Mesendoderm (in vitro differentiated cells): ENCODE measurements at places on chromosomes 1 and 21.

GRCh38 chr1:212746546-212746945, 45.0 kb downstream of the NSL1 start:
- DNase-seq: no peak

DNA sequence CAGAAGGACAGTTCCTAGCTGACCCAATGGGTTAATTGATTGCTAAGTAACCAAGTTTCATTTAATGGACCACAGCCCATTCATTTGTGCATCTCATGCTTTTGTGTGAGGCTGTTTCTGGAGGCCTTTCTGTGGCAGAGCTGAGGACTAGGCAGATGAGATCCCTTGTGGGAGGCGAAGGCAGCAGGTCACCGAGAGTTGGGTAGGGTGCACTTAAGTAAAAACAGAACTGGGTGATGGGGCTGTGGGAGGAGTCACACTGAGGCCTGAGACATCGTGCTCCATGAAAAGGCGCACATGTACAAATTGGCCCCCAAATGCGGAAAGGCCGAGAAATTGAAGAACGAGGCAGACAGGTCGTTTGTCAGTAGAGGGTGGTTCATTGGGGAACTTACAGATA, 60.9 kb downstream of the S100B start:
- DNase-seq: no peak

- DNase-seq: peak; percentile 97
Measured at GRCh38 chr1:1883092-1883873, 7.6 kb downstream of the GNB1 start.

- DNase-seq: peak; percentile 90
Measured at GRCh38 chr1:25858906-25859789, at the start of gene AUNIP. TSS of gene AUNIP (minus strand) at chr1:25859457. CDS start at chr1:25859357, 100 bp downstream.

DNA sequence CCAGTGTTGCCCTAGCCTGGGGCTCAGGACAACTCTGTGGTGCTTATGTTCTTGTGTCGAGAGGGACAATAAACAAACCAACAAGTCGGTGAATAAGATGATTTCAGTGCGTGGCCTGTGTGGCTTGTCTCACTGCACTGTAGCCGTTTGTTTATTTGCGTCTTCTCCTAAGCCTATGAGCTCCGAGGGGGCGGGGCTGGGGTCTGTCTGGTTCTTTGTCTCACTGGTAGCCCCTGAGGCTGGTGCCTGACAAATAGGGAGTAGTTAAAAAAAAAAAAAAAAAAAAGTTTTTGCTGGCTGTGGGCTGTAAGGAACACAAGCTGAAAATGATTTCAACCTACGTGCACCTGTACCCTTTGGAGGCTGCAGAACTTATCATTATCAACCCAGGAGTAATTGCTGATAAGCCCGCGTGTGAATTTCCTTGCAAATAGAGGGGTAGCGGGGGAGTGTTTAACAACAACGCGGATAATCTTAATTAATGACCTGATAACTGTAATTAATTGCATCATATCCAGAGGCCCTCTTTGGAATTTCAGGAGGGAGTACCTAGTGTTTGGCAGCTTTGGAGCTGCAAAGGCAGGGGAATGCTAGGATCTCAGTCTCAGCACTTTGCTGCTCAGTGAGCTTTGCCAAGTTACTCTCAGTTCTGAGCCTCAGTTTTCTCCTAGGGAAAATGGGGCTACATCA, 925 bp upstream of the ARHGEF10L start:
- DNase-seq: peak; percentile 91

- DNase-seq: no peak
Measured at GRCh38 chr1:234933475-234933874, 195.2 kb downstream of the TOMM20 start.

- peak; percentile 91 for DNase-seq
Measured at GRCh38 chr1:156725683-156726280, 2.5 kb upstream of the METTL25B start.

DNA sequence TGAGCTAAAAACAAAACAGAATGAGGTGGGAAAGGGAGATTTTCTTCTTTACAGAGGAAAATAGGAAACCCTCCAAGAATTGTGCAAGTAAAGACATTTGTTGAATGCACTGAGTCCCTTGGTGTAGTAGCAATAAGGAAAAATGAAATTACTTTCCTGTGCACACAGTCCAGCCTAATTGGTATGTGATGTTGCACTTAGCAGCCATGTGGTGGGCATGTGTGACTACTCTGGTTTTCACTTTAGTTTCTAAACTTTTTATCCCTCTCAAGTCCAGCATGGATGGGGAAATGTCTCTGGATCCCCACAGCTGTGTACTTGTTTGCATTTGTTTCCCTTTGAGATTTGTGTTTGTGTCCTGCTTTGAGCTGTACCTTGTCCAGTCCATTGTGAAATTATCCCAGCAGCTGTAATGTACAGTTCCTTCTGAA, 7.1 kb upstream of the AGO3 start:
- no peak for DNase-seq

GRCh38 chr1:153025797-153026196, 5.2 kb upstream of the SPRR1B start:
- DNase-seq: no peak

DNA sequence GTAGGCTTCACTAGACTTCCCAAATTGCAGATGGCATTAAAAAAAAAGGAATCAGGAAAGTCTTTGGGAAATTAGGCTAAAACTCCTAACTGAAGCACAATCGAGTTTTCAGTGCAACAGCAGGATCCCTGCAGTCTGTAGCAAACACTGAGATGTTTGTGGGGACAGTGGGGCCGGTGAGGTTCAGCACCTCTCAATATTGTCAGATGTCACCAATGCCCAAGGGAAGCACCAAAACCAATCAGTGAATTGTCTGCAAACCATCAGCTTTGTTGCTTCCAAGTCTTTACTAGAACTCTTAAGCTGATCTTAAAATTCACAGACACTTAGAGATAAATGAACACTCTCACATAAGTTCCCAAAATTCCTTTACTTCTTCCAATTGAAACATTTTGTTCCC, 2.6 kb downstream of the ERG start:
- DNase-seq: no peak

GRCh38 chr1:204936765-204937164, 66.1 kb downstream of the NFASC start:
- DNase-seq: no peak

- DNase-seq: no peak
Measured at GRCh38 chr1:221855156-221855555, 113.3 kb upstream of the DUSP10 start.

- peak; percentile 57 for DNase-seq
Measured at GRCh38 chr1:239392271-239392670, 5.9 kb downstream of the CHRM3 start.

GRCh38 chr1:164240081-164240480, 318.9 kb upstream of the PBX1 start:
- DNase-seq: peak; percentile 66

DNA sequence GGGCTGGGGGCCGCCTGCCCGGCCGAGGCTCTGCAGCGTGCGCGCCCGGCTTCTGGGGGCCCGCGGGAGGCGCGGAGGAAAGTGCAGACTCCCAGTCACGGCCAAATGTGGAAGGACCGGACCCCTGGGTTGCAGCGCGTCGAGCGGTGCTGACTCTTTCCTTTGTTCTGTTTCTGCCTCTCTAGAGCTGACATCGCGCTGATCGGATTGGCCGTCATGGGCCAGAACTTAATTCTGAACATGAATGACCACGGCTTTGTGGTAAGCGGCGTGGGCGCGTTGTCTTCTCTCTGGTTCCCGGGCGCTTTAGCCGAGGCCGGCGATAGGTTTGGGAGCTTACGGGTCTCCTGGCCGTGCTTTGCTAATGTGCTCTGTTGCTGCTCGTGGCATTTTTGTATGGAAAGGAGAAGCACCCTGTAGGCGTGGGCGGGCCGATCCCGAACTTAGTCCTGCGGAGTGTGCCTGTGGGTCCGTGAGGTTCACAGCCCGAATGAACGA, 629 bp downstream of the PGD start:
- DNase-seq: no peak

DNA sequence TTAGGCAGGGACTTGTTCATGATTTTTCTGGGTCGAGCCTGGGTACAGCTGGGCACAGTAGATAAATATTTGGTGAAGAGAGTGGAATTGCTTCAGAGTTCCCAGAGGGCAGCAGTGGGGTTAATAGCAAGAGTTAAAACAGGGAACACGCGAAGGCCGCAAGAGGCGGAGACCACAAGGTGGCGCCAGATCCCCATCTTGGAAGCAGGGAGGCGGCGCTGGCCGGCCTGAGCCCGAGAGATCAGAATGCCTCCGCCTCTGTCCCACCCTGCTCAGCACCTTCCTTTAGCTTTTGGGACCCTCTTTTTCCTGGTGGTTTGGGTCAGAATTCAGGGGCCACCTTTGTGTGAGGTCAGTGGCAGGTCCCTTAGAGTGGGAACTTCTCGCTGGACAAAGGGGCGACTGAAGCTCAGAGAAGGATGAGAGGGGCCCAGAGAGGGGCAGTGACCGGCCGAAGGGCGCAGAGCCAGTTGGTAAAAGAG, 6.5 kb upstream of the PADI2 start:
- DNase-seq: peak; percentile 85

DNA sequence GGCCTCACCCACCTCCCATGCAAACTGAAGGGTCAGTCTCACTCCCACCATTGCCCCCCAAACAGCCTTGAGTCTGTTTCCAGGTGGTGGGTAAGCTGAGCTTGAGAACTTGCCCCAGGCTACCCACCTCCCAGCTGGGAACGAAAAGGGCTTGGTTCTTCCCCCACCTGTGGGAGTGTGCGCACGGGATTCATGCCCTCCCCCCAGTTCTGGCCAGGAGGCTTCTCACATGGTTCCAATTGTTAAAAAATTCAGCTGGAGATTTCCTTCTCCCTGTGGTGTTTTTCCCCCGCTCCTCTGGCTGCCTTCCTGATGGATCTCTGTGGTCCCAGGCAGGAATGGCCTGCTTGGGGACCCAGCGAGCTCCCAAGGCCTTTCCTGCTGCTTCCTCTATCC, 81.8 kb upstream of the C21orf91 start:
- peak; percentile 54 for DNase-seq

DNA sequence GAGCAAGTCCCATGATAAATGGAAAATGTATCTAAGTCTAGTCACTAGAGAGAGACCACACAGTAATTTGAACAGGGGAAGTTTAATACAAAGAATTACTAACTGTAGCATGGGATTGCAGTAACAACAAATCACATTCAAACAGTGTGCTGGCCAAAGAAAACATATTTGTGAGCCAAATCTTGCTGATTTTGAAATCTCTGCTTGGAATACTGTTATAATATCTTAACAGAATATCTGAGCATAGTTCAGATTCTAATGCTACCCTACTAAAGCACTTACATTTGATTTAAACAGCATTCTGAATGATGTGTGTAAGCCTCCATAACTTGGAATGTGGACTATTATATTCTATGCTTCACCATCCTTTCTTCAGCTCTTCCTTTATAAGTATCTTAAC, 270.0 kb upstream of the BRINP3 start:
- DNase-seq: no peak

- no peak for DNase-seq
Measured at GRCh38 chr1:70994753-70995268, 52.8 kb downstream of the PTGER3 start.

DNA sequence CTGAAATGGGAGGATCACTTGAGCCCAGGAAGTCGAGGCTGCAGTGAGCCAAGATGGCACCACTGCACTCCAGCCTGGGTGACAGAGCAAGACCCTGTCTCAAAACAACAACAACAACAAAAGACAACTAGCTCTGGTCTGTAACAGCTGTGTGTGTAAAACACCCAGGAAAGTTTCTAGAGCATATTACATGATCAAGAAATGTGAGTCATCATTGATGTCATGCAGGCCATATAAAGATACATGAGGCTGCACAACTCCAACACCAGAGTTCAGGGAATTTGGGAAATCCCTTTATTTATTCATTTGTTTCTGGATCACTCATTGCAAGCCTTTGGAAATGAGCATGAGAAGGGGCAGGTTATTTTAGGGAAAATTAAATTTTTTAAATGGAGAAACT, 50.3 kb upstream of the CTPS1 start:
- DNase-seq: no peak

DNA sequence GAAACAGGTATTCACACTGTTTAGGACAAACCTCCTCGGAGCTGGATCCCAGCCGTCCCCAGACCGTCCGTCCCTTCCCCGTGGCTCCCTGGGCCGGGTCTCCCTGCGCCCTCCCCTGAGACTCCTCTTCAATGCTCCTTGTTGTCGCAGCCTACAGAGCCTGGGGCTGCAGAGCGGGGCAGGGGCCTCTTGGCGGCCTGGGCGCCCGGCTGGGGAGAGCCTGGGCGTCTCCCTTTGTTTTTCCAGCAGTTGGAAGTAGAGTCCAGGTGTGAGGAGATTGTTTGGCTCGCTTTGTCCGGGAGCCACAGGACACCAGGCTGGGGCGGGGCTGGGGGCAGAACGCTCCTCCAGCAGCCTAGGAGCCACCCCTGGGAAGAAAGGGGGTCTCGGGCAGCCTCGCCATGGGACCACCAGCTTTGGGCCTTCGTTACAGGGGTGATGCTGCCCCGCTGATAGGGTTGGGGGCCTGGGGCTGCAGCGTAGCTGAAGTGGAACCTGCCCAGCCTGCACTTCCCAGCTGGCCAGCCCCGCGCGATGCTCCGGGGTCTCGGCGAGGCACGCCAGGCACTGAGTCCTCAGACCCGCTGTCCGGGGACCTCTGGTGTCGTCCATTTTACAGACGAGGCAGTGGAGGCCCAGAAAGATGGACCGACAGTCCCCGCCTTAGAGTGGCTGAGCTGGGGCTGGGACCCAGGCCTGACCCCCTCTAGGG, 66.9 kb downstream of the PRDM16 start:
- no peak for DNase-seq

DNA sequence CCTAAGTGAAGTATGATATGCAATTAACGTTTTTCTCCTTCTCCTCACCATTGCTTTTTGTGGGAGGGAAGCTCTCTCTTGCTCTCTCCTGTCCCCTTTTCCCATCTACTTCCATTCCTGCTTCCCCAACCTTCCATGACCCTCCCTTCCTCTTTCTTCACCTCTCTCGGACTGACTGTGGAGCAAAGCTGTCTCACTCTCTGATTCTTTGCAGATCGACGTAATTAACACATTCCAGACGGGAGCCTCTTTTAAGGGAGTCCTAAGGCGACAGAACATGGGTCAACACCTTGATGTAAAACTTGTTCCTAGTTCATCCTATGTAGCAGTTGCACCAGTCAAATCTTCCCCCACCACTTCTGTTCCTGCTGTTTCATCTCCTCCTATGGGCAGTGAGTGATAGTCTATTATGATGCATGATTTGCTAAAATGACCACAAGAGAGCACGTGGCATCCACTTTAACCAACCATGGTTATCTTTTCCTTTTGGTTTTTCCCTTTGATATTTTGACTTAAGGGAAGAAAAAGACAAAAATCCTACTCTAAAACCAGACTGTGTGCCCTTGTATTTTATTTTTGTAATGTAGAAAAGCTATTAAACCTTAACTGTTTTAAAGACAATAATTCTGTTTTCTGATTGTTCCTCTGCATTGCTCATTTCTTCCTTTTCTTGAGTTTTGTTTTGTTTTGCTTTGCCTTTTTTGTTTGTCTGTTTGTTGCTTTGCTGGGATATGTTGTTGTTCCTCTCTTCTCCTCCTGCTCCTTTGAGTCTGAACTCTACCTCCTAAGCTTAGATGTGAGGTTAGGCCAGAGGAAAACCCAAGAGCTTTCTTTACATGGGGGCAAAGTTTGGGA, 31.7 kb upstream of the LAX1 start:
- DNase-seq: peak; percentile 84

- no peak for DNase-seq
Measured at GRCh38 chr1:59511476-59512465, 214.9 kb downstream of the FGGY start.

- DNase-seq: peak; percentile 74
Measured at GRCh38 chr1:35707601-35708440, 10.9 kb downstream of the C1orf216 start.
